ENCODE measurements at places on chromosomes 6 and 20.

GRCh38 chr6:96246563-96246962 is 230.8 kb downstream of the FUT9 start:
- DNase-seq = no peak

DNA sequence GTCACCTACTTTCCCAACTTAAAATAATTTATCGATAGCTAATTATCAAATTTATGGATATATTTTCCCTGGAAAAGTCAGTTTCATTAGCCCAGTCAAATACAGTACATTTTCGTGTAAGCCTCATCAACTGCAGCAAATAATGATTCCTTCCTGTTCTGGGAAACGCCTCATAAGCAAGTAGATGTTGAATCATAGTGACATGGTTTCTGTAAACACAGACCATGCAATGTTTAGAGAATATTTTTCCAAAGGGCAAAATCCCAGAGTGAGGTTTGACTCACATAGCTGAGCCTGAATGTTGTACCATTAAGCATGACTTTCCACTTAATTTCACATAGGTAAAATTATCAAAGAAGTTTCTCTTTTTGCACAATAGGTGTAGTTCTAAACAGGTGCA is 16.7 kb upstream of the VNN1 start:
- DNase-seq = no peak

GRCh38 chr6:85404564-85405174 is 45.2 kb upstream of the NT5E start:
- no peak for DNase-seq

DNA sequence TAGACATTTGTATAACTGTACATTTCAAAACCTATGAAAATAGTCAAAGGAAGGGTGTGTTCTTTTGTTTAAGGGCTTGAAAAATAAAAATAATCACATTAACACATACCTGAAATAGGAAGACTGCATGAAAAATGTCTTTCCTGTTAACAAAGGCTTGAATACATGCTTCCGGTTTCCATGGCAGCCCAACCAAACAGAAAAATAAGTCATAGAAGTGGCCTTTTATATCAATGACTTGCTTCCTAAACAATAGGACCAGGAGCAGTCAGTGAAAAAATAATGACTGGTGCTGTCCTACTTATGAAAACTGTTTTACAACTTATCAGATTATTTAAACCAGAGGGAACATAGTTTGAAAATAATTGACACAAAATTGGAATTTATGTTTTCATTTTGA is 412.6 kb upstream of the PLCB4 start:
- DNase-seq = no peak

- DNase-seq = no peak
Observed at GRCh38 chr6:46904117-46904516, 17.6 kb downstream of the ADGRF5 start.

DNA sequence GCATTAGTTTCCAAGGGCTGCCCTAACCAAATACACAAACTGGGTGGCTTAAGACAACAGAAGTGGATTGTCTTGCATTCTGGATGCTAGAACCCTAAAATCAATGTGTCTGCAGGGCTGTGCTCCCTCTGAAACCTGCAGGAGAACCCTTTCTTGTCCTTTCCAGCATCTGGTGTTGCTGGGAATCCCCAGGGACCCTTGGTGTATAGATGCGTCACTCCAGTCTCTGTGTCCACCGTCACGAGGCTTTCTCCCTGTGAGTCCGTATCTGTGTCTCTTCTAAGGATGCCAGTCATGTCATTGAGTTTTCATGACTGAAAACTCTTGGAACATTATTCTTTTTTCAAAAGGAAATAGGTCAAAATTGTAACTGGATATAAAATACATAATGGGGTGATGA is 142.9 kb downstream of the RNASET2 start:
- no peak for DNase-seq

DNA sequence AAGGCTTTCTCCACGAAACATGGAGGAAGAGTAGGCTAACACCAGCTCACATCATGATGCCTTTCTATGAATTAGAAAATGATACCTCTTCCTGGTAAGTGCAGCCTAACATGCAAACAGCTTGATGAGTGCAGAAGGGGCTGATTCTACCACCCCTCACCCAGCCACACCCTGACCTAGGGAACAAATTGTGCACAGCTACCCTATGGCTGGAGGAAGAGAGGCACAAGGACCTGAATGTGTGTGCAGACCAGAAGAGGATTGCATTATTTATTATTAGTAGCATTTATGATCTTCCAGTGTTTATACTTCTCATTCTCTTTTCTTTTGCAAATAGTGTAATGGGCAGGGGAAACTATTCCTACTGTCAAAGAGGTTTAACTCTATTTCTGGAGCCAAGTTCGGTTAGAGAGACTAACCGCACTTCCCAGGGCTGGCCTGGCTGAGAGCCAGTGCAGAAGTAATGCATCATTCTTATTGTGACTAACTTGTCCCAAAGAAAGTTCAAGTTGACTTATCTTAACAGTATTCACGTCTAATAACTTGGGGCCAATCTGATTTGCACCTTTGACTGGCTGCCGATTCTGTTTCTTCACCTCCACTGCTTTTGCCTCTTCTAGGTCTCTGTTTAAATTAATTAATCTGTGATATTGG is 237.5 kb downstream of the CD83 start:
- no peak for DNase-seq

DNA sequence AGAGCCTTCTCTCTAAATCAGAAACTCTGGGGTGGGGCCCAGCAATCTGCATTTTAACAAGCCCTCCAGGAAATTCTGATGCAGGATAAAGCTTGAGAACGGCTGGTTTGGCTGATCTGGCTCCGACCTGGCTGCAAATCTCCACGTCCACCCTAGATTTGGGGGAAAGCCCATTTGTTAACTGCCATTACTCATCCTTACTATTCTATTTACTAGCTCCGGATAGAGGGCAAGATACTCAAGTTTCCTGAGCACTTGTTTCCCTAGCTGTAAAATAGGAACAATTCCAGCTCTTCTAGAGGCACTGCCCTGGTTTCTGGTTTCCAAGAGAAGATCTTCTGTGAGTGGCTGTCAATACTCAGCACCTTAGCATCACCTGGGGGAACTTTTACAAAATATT is 44.4 kb downstream of the DAAM2 start:
- no peak for DNase-seq

DNA sequence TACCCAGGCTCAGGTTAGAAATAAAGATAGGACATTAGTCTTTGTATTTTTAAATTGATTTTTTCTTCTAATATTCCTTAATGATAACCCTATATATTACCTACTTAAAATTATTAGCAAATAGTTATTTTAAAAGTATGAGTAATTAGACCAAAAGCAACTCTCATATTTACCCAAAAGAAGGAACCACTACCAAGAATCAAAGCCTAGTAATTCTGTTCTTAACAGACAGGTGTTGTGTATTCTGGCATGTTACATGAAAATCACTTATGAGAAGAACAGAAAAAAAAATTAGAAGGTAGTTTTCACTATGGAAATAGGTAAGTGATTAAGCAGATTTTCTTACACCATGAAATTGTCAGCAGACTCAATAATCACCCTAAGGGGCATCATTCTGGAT is 105.1 kb downstream of the ATG5 start:
- DNase-seq = no peak
